GM23338 (cell line): ENCODE measurements at places on chromosomes 5 and 9.

- DNase-seq = no peak
Measured at GRCh38 chr9:28600226-28600625, 1026.9 kb upstream of the C9orf72 start.

DNA sequence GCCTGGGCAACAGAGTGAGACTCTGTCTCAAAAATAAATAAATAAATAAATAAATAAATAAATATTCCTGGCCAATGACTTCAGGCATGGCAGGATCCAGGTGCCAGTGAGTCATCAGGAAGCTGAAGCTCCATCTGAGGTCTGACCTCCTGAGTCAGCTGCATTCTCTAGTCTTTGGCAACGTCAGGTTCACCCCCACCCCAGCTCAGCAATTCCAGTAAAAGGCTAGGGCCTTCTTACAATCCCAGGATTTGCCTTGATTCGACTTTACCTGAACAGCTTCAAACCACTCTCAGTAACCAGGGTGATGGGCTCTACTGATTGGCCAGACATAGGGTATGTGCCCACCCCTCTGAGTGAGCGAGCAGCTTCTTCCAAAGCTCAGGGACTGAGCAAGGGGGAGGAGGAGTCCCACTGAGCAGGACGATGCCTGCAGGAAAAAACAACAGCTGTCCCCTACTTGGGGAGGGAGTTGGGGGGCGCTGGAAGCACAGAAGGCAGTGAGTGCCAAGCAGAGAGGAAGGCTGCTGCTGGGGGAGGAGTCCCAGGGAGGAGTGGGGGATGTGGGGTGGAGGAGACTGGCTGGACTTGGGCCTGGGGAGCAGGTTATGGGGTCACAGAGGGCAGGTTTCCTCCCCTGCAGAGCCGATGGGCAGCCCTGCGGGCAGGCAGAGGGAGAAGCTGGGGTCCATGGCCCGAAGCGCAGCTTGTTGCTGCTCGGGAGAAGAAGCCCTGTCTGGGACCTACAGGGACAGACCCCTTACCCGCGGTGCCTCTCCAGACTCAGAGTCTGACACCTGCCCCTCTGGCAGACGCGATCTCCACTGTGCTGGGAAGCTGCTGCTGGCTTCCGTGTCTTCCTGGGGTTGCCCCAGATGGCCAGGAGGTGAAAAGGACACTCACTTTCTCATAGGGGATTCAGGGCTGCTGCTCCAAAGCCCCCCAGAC is 25.9 kb upstream of the UNC5A start:
- peak; percentile 42 for DNase-seq

DNA sequence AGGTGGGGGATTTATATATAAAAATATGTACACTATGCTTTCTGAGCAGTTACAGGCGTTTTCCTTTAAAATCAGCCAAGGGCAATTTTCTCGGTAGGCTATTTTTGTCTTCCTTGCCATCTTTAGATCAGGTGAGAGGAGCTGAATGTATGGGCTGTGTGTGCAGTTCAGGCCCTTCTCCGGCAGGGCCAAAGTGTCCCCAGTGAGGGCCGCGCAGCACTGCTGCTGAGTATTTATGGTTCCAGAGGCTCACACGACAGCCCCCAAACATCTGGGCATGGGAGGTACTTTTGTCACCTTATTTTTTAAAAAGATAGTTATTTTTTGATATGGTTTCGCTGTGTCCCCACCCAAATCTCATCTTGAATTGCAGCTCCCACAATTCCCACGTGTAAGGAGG is 11.5 kb downstream of the GFPT2 start:
- no peak for DNase-seq

DNA sequence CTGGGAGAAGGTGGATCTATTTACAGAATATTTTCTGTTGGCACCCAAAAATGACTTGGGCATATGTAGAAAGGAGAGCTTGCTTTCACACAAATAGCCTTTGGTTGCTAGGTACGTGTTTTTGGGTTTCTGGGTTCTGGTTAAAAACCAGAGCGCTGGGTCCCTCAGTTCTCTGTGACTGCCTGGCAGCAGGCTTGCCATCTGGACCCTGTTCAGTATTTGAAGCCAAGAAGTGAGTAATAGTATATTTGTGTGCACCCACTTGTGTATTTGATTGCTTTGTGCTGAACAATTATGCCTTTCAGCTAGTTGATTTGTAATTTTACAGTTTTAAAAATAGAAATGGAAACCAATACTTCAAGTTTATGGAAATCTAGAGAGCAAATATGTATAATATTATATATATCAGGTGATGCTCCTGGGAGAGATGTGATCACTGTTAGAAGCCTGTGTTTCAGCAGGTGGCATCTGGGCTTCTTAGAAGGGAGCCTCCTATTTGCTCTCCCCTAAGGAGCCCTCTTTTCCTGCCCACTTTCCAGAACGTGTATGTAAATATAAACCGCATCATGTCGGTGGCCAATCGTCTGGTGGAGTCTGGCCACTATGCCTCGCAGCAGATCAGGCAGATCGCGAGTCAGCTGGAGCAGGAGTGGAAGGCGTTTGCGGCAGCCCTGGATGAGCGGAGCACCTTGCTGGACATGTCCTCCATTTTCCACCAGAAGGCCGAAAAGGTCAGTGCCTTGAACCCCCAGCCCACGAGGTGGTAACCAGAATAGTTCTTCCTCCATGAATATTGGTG is 153.6 kb downstream of the TRIO start:
- no peak for DNase-seq

DNA sequence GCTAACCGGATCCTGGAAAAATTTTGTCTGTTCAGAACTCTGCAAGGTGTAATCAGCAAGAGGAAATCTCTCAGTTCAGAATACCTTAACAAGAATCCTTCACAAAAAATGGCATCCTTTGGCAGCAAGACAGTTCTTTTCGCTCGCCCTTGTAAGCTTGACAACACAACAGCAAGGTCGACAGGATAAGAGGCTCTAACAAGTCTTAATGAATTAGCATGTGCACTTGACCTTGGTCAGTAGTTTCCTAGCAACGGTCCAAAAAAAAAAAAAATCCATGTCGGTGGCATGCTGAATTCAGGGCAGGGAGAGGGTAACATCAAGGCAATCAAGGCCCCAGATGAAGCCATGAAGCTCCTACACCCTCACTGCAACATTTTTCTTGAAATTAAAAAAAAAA is 172.8 kb downstream of the APBA1 start:
- DNase-seq = no peak
